ENCODE measurements at places on chromosomes 3 and 15. TPM values are rescaled to one million over a fixed set of nuclear protein-coding genes. Genes with fewer than 3 reads are reported as not detected.
A peak's percentile ranks its signal among the peaks of the same experiment; 100 is the strongest.

DNA sequence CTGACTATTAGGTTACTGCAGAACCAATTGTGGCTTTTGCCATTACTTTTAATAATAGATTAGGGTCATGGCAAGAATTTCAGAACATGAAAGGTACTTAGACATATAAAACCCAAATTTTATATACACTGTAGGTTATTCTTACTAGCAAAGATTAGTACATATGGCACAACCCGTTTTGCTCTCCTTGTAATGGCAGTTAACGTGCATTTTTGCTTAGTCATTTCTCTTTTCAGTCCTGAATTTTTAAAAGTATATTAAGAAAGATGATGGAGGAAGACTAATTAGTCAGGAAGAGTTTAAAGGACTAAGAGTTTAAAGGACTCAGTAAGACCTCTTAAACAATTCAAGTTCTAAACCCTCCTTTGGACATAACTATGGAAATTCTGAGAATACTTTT, 114.0 kb downstream of the PEAK1 start:
- H3K27me3 ChIP-seq = peaks cover 8% of the 10 kb centered on the region
- no peak overlapping the region for H3K27ac ChIP-seq
- H3K4me3 ChIP-seq = no peak overlapping the region
- H3K36me3 ChIP-seq = no peaks in the 10 kb centered on the region
- DNase-seq = no peak

DNA sequence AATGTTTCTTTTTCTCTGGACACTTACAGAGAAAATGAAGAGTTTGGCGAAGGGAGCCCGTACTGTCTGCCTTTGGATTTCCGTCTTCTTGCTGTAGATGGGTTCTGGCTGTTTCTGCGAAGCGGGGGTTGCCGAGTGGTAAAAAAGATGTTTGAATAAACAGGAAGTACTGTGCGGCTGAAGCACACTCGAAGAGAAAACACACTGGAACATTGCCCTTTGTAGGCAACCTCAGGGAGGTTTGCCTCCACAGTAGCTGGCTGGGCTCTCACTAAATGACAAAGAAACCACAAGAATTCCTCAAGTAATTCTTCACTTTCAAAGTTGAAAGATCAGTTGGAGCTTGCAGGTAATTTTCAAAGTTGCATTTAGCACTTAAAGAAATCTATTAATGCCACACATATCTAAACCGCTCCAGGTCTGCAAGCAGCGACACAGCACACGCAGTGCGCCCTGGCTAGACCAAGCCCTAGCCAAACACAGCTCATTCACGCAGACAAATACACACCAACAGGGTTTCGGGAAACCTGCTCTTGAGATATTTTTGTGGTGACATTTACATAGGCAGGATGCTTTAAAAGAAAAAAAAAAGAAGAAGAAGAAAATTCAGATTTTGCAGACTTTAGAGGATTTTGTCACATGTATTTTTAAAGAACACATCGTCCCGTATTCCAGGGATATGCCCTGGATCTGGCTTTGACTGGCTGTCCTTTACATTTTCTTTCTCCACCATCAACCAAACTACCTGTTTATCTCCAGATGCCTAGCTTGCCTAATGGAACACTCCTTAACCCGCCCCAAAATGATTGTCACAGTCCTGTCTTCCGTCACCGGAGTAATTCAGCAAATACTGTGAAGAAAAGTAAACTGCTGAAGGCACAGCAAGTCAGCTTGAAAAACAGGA, 452.8 kb downstream of the FOXP1 start:
- DNase-seq = peak; percentile 66
- H3K27me3 ChIP-seq = no peaks in the 10 kb centered on the region
- peaks cover 19% of the 10 kb centered on the region for H3K36me3 ChIP-seq
- H3K4me3 ChIP-seq = peak overlapping the region; percentile 91
- peaks cover 62% of the 10 kb centered on the region for H3K4me1 ChIP-seq
- H3K27ac ChIP-seq = peak overlapping the region; percentile 94

- DNase-seq = no peak
- H3K4me1 ChIP-seq = no peaks in the 10 kb centered on the region
- no peaks in the 10 kb centered on the region for H3K36me3 ChIP-seq
- peaks cover 2% of the 10 kb centered on the region for H3K27me3 ChIP-seq
- H3K27ac ChIP-seq = no peak overlapping the region
- H3K4me3 ChIP-seq = no peak overlapping the region
Observed at GRCh38 chr15:38930851-38931572, 366.4 kb upstream of the RASGRP1 start.

GRCh38 chr3:46141813-46142212, 66.3 kb downstream of the CCR1 start:
- no peak overlapping the region for H3K27ac ChIP-seq
- DNase-seq = no peak
- H3K4me3 ChIP-seq = no peak overlapping the region
- H3K36me3 ChIP-seq = no peaks in the 10 kb centered on the region
- H3K4me1 ChIP-seq = peaks cover 2% of the 10 kb centered on the region

GRCh38 chr3:138497851-138498250, 63.4 kb downstream of the ESYT3 start:
- peaks cover 16% of the 10 kb centered on the region for H3K36me3 ChIP-seq
- DNase-seq = no peak
- peaks cover 9% of the 10 kb centered on the region for H3K4me1 ChIP-seq
- no peaks in the 10 kb centered on the region for H3K27me3 ChIP-seq
- no peak overlapping the region for H3K27ac ChIP-seq

DNA sequence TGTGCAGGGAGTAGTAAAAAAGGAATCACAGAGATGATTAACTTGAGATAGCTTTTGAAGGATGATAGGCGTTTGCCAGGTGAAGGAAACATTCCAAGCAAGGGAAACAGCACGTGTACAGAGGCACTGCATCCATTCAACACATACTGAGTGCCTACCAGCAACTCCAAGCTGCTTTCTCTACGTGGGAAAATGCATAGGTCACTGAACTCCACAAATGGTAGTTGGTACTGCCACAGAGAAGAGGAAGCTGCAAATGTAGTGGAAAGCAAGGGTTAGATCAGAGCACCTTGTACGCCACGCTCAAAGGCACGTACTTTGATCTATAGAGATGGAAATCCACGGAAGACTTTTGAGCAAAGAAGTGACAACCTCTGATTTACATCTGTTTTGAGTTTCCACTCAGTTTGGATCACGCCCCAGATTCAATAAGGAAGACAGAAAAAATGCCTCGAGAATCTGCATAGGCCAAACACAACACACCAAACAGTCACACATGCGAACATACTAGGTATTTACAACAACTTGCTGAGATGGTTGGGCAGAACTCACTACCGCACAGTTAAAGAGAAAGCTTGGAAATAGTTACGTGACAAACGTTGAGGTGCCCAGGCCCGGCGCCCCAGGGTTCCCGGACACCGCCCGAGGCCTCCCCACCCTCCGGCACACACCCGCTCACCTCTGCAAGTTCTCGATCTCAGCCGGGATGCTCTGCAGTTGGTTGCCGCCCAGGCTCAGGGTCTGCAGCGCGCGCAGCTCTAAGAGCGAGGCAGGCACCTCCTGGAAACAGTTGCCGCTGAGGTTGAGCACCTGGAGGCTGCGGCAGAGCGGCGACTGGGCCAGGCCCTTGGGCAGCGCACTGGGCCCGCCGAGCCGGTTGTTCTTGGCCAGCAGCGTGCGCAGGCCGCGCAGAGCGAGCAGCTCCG, 826 bp downstream of the LRRC58 start:
- peaks cover 43% of the 10 kb centered on the region for H3K4me1 ChIP-seq
- peak overlapping the region; percentile 83 for H3K4me3 ChIP-seq

DNA sequence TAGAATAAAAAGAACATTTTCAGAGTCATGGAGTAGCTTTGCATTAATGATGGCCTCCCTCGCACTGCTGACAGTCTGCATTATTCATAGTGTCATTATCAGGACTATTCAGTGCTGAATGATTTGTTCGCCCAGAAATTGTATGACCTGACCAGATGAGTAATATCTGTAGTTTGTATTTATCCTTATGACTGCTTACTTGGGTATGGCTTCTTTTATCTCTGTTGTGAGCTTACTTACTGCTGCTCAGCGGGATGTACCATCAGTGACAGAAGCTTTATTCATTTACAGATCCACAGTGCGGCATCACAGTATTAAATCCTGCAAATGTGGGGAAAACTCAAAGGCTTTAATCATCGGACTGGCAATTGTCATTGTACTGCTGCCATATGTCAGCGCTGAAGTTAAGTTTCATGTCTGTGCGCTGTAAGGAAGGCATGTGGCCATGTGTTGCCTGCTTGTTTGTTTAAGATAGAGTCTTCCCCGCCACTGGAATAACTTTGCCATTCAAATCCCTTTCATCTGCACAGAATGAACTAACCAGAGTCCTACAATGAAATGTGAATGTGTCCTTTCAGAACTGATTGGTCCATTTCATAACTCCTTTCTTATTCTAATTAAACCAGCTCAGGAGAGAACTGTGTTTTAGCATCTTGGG, 262.2 kb downstream of the CHL1 start:
- no peak for DNase-seq
- no peaks in the 10 kb centered on the region for H3K4me1 ChIP-seq
- no peak overlapping the region for H3K27ac ChIP-seq
- H3K4me3 ChIP-seq = no peak overlapping the region
- H3K27me3 ChIP-seq = no peaks in the 10 kb centered on the region

DNA sequence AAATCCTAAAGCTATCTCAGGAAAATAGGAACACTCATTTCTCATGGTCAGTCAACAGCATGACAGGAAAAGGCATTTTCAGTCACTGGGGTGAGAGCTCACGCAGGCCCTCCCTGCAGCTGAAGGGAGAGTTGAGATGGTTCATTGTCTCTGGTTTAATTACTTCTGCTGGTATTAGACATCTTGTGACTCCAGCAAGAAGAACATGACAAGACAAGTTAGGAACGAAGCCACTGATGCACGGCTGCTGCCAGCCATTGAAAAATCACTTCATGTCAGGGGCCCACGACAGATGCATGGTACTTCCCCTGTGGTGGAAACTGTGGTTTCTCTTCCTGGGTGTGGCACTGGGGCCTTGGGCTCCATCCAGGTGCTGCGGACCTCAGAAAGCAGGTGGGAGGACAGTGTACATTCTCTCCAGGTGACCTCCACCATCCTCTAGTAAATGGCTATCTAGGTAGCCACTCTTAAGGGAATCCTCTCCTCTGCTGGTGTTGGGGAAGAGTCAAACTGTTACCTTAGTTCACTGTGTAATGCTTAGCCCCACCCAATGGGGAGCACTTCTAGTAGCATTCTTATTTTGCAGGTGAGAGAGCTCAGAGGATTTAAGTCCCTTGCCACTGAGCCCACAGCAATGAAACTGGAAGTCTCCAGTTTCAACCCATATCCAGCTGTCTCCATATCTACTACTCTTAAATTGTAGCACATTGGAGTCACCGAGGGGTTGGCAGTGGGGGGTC, 274.2 kb downstream of the LRTM1 start:
- H3K4me1 ChIP-seq = no peaks in the 10 kb centered on the region
- no peak for DNase-seq
- no peak overlapping the region for H3K27ac ChIP-seq
- no peaks in the 10 kb centered on the region for H3K36me3 ChIP-seq
- H3K4me3 ChIP-seq = no peak overlapping the region

- no peak overlapping the region for H3K27ac ChIP-seq
- H3K36me3 ChIP-seq = peaks cover 53% of the 10 kb centered on the region
- DNase-seq = no peak
- no peaks in the 10 kb centered on the region for H3K27me3 ChIP-seq
- H3K4me1 ChIP-seq = peaks cover 22% of the 10 kb centered on the region
- no peak overlapping the region for H3K4me3 ChIP-seq
Observed at GRCh38 chr3:177158461-177158860, 38.8 kb downstream of the TBL1XR1 start.

DNA sequence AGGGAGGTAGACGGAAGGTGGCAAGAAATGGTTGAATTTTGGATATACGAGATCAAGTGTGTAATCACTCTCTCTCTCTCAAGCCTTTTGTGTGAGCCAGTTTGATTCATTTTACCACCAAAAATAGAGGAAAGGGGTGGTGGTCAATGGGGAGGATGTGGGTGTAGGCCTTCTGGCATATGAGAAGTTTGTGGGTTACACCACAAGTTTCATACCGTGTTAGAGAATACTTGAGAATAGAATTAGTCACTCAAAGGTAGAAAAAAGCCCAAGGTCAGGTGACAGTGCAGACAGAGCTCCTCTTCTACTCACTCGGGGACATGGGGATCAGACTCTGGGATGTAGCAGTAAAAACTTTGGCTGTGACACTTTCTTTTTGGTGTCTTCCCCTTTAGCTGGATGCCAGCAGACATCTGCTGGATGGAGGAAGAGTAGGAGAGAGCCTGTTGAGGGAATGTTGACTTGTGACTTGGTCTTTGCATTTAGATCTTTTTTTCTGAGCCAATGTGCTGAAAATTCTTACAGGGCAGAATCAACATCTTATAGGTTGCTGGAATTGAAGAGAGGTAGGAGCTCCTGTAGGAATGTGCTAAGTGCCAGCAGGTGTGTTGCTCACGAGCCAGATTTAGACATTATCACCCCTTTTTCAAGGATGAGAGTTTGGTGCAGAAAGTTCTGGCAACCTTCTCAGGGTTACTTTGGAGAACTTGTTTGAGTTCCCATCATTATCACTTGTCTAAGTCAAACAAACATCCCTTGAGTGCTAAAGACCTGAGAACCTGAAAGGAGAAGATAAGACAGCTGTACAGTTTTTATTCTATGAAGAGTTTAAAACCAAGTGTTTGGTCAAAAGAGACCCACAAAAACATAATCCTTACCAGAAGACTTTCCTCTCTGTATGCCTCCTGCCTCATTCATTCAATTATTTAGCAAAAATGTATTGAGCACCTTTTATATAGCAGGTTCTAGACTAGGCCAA, 43.9 kb upstream of the RYK start:
- peaks cover 5% of the 10 kb centered on the region for H3K36me3 ChIP-seq
- peak; percentile 57 for DNase-seq
- no peak overlapping the region for H3K4me3 ChIP-seq
- no peaks in the 10 kb centered on the region for H3K4me1 ChIP-seq
- H3K27ac ChIP-seq = no peak overlapping the region

Gene LDHAL6B
- total RNA-seq = not detected

Gene DUOX1
- 0.37 TPM for total RNA-seq

Gene IL5RA
- total RNA-seq = 0.18 TPM

GRCh38 chr3:42398080-42398479, 12.3 kb downstream of the LYZL4 start:
- no peak overlapping the region for H3K4me3 ChIP-seq
- H3K36me3 ChIP-seq = no peaks in the 10 kb centered on the region
- H3K27ac ChIP-seq = no peak overlapping the region

DNA sequence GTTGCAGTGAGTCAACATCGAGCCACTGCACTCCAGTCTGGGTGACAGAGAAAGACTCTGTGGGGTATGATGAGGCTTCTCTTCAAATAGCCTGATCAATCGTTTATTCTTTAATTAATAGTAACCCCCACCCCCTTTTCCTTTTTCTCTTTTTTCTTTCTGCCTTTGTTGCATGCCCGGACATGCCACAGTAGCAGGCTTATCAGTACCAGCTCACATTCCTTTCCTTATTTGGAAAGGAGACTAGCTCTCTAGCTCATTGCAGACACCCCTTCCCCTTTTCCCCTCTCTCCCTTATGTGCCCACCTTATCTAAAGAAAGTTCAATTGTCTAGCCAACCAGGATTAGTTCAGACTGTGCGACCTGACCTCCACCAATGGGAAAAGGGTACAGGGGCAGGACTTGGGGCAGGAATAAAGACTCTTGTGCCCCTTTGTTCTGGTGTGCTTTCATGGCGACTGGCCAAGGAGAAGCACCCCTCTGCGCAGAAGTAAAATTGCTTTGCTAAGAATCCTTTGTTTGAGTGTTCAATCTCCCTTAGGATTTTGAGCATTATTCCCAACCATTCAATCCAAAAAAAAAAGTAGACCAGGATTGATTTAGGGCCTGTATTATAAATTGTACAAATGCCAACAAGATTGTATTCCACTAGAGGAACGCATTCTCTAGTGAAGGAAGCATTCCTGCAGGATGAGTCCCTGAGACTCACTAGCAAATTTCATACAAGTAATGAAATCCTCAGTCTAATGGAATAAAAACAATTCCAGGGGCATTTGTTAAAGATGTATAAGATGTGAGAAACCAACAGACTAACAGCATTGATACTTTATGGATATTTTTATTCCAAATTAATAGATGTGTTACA, 95.8 kb upstream of the SNRPN start:
- no peaks in the 10 kb centered on the region for H3K27me3 ChIP-seq
- no peaks in the 10 kb centered on the region for H3K4me1 ChIP-seq
- H3K4me3 ChIP-seq = no peak overlapping the region
- H3K36me3 ChIP-seq = no peaks in the 10 kb centered on the region
